ENCODE measurements at places on chromosomes 11 and 22.

- no peak for DNase-seq
Observed at GRCh38 chr11:120828847-120829246, 195.1 kb upstream of the TBCEL start.

DNA sequence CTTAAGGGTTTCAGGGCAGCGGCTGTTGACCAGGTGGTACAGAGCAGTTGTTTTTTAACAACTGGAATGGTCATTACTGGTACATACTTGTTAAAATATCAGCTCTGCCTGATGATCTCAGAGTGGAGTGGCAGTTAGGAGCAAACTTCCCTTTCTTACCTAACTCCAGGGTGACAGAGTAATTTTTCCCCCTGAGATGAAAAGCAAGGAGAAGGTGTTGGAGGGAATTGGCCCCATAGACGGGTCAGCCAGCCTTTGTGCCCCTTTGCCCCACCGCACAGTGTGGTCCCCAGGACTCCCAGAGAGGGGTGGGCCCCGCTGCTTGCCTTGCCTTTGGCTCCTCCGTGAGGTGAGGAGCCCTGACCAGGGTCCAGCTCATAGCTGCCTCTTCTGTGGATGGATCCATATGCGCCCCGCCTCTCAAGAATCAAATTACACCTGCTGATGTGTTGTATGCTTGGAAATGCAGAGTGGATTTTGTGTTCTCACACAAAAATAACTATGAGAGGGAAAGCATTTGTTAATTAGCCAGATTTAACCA lies 27.0 kb upstream of the SORL1-AS1 start:
- DNase-seq = no peak

GRCh38 chr22:49600468-49600867 lies 227.2 kb downstream of the BRD1 start:
- DNase-seq = no peak

DNA sequence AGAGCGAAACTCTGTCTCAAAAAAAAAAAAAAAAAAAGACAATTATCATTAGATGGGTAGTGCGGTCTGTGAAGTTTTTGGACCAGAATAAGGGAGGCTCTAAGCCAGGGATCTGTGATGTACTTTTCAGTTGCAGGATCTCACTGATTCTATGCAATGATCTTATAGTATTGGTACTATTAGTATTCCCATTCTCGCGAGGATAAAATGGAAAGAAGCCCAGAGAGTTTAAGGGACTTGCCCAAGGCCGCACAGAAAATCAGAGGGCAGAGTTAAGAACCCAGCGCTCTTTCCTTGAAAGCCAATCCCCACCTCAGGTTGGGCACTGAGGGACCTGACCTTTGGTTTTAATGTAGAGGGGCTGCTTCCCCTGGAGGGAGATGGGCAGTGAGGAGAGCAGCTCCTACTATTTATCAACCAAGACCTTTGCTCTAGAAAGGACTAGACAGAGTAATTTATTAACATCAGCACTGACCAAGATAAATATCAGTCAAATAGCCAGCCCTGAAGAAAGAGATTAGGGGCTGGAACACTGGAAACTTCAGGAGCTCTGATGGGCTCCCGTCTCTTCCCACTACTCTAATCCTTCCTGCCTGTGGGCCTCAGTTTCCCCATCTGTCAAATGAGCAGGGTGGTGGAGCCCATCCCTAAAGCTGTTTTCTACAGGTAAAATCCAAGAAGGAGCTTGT lies 6.0 kb downstream of the NIPSNAP1 start:
- no peak for DNase-seq

- no peak for DNase-seq
Observed at GRCh38 chr11:61505640-61506155, 2.9 kb upstream of the LRRC10B start.

- DNase-seq = no peak
Observed at GRCh38 chr22:30402028-30402765, 5.4 kb downstream of the SEC14L2 start.

DNA sequence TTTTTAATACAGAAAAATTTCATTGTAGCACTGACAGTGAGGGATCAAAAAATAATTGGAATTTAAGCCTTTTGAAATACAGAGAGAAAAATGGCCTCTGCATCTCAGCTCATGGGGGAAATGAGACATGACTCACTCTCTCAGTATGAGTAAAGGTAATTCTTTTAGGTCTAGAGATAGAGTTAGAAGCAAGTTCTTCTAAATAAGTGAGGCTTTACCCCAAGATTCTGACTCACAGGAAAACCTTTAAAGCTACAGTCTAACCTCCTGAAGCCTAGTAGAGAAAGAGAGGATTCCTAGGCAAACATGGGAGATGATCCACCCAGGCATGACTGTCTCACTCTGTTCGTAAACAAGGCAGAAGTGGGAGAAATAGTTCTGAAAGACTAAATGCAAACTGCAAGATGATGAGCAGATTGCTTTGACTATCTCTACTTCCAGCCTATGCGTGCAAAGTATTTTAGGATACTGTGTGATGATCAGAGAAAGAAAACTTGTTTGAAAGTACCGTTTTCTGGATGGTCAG lies 1003.3 kb upstream of the CCDC90B start:
- DNase-seq = no peak

DNA sequence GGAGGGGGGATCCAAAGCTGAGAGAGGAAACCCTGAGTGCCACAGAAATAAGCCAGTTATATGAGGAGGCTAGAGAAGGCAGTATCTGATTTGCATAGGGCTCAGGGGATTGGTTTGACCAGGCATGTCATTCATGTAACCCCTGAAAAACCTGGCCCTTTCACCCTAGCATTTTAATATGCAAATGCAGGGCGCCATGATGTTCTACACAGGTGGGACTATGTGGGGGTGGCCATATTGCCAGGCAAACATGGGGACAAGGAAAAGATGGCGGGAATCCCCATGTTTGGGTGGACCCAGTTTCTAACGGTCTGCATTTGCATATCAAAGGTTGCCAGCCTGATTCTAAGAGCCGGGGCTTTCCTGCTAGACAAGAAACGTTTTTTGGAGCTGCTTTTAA lies 27.2 kb downstream of the CSF2RB start:
- DNase-seq = no peak

GRCh38 chr11:117744471-117745150 lies 52.4 kb downstream of the DSCAML1 start:
- no peak for DNase-seq

DNA sequence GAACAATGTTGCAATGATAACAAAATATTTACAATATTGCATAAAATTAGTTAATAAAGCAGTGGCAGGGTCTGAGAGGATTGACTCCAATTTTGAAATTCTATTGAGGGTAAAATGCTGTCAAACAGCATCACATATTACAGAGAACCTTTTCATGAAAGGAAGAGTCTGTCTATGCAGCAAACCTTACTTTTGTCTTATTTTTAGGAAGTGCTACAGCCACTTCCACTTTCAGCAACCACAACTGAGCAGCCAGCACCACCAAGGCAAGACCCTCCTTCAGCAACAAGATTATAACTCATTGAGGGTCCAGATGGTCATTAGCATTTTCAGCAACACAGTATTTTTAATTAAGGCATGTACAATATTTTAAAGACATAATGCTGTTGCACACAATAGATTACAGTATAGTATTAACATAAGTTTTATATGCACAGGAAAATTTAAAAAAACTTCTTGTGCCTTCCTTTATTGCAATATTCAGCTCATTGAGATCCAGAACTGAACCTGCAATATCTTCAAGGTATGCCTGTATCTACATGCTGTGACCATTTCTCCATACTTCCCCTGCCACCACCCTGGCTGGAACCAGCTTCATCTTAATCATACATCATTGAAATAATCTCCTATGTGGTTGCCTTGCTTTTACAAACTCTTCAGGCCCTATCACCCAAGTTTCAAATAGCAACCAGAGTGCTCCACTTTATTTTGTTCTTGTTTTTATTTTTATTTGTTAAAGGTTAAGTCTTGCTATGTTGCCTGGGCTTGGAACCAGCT lies 711.2 kb downstream of the KCNA4 start:
- no peak for DNase-seq

DNA sequence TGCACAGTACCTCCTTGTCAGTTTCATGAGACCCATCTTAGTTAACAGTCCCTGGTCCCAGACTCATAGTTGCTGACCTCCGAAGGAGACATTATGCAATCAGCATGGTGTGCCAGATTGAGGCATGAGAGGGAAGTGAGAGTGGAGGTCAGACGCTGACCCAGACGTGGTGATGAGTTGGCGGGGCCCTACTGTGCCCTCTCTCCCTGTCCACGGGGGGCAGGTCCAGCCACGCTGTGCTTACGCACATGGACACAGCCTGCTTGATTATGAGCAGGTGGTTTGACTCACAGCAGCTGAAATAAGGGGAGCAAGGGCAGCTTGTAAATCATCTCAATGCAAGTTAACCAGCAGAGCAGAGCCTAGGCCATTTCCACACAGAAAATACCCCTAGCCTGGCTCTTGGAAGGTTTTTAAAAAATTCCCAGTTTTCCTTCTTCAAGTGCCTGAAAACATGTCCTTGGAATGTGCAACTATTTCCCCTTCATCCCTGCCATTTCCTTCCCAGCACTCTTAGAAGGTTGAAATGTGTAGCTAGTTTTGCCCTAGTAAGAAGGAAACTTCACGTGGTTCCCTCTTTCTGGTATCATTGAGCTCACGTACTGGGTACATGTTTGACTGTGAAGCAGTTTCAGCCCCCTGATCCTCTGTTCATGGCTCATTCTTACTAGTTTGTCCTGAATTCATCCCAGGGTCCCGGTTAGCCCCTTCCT lies 122.6 kb upstream of the SORL1-AS1 start:
- no peak for DNase-seq

DNA sequence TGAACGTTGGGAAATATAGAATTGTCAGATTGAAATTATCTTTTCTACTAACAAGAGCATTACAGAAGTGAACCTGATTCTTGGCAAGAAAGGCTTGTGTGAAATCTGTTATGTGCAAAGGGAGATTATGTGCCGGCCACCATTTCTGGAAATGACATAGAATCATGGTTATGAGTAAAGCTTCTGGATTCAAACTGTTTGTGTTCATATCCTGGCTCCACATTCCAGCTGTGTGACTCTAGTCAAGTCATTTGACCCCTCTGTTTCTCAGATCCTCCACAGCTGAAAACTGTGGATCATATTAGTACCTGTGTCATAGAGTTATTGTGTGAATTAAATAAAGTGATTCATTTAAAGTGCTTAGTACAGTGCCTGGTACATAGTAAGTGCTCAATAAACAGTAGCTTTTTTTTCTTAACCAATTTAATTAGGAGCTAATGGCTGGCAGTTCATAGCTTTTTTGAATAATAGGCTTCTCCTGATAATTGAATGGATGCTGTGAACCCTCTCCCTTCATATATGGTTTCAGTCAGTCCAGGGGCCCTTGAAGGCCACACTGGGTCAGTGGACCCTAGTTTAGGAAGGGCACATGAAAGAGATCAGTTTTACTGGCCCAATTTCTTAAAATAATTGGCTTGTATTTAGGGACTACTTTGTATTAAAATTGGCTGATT lies 34.6 kb downstream of the EHF start:
- no peak for DNase-seq

DNA sequence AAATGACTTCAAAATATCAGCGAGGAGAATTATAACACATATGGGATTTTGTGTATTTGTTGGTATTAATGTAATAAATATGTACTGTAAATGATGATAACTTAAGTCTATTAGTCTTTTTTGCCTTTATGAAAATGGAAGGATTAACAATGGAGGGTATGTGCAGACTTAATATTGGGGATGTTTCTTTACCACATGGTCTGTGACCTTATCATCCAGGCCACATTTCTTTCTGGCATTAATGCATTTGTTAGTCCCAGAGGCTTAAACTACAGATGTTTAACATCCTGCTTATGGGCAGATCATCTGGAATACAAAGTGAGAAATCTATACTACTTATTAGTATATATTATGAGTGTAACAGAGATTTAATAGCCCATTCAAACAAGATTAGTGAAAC lies 64.6 kb downstream of the SOX6 start:
- DNase-seq = no peak

GRCh38 chr11:48047616-48048015 lies 67.3 kb downstream of the PTPRJ start:
- no peak for DNase-seq

GRCh38 chr11:67357831-67358670 lies 4.7 kb upstream of the POLD4 start:
- DNase-seq = no peak

- DNase-seq = no peak
Observed at GRCh38 chr11:131582021-131582525, 211.7 kb downstream of the NTM start.

- no peak for DNase-seq
Observed at GRCh38 chr22:47167056-47167455, 404.6 kb downstream of the TBC1D22A start.

GRCh38 chr11:8261921-8262551 lies 1.6 kb downstream of the LMO1 start:
- no peak for DNase-seq

DNA sequence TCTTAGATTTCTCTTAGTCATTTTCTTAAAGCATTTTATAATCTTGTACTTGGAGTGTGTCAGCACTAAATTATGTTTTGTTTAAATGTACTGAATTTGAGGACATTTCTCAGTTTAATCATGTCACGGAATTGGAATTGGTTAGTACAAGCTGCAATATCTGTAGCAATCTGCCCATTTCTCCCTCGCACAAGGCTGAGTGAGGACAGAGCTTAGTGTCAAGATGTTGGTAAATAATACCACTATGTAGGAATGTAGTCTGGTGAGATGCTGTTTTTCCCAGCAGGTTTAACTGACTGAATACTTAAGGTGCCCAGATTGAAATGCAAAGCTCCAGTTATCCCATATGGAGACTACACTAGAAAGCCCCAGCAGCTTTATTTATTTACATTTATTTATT lies 30.6 kb downstream of the SREBF2 start:
- DNase-seq = no peak

DNA sequence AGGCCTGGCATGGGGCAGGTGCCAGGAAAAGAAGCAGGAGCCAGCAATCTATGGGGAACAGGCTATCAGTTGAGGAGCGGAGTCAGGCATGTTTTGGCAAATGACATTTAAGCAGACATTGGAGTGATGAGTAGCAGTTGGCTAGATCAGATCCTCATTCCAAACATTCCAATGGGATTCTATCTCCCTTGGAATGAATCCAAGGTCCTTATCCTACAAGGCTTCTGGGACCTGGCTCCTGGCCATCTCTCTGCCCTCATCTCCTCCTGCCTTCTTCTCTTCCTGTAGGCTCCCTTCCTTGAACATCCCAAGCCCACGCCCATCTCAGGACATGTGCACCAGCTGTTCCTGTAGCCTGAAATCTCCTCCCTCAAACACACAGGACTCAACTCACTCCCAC lies 1074.5 kb downstream of the TBC1D22A start:
- no peak for DNase-seq

- DNase-seq = no peak
Observed at GRCh38 chr11:119635041-119635740, 93.8 kb downstream of the NECTIN1 start.

GRCh38 chr11:117908109-117908895 lies 20.9 kb downstream of the TMPRSS13 start:
- no peak for DNase-seq

DNA sequence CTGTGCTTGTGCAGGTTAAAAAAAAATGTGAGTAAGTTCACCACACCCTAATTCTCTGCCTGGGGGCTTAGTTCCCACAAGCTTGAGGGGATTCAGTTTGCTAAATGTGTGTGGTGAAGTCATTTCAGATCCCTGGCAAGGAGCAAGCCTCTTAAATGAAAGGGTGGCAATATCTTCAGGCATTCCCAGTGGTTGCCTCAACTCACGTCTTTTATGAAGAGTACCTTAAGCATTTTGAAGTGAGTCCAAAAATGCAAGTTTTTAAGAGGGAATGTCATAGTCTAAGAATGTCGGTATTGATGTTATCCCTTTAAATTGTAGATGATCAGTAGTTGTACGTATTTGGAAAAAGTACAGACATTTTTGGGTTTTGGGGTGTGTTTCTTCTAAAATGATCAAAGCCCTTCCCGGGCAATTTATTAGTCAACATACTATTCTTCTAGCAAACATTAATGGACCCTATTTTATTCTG lies 4.9 kb downstream of the TCP11L1 start:
- DNase-seq = no peak

GRCh38 chr11:131979364-131979763 lies 608.9 kb downstream of the NTM start:
- DNase-seq = no peak
